ENCODE measurements at places on chromosomes 2 and 18.

- no peak for DNase-seq
Measured at GRCh38 chr18:12741351-12741750, 38.5 kb downstream of the PSMG2 start.

DNA sequence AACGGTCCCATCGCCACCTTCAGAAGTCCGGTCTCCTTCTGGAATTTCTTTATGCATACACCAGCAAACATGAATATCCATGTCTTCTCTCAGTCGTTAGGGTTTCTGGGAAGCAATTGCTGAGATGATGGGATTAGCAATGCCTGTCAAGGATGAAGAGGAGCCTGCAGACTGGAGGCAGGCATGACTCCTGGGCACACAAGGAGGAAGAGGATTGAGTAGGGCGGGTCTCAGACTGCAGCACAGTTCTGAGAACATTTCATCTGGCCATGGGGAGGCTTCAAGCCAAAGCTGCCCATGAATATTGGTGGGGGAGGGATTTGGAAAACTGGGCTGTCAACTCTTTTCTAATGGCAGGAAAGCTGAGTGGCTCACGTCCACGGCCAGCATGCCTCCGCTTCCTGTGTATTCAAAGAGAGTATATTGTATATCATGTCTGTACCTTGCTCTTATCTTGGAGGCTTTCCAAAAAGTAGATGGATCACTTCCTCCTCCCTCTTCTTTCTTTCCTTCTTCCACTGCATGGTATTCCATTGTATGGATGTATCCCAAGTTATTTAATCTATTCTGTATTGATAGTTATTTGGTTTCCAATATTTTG lies 24.5 kb downstream of the MC2R start:
- no peak for DNase-seq

GRCh38 chr2:158412206-158412605 lies 44.3 kb downstream of the CCDC148 start:
- DNase-seq = no peak

- no peak for DNase-seq
Measured at GRCh38 chr2:187876554-187876953, 322.3 kb upstream of the TFPI start.

GRCh38 chr2:65129286-65129825 lies 550 bp downstream of the RAB1A start:
- no peak for DNase-seq

- DNase-seq = no peak
Measured at GRCh38 chr2:121579309-121579708, 48.6 kb downstream of the RNU4ATAC start.

DNA sequence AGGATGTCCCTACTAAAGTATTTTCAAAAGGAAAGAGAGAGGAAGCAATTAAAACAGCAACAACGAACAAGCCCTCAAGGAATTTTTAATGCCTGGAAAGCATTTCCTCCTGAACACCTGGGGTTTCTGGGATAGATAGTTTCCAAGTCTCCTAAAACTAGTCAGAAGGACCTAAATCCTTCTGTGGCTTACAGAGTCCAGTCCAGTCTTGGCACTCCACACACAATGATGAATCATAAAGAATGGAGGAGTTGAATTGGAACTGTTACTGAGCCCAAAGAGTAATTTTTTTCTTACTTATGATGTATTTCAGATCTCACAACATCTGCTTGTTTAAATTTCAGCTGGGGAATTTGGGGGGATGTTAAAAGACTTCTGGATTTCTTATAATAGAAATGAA lies 144.6 kb upstream of the SETBP1 start:
- no peak for DNase-seq

GRCh38 chr18:77068321-77069312 lies 64.0 kb downstream of the MBP start:
- no peak for DNase-seq

DNA sequence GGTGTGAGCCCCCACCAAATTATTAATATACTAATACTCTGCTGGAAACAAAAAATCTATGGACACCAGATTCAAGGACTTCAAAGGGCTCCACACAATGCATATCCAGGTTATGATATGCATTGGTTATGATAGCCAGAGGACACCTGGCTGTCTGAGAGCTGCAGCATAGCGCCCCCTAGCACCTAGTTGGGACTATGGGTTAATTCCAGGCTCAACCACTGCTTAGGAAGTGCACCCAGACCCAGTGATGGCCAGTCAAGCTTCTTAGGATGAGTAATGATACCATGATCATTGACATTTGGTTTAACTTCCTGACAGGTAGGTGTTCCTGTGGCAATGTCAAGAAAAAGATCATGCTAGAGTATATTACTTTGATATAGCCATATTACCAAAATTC lies 3.8 kb upstream of the FRZB start:
- no peak for DNase-seq

GRCh38 chr2:126754240-126755004 lies 98.5 kb downstream of the GYPC start:
- DNase-seq = no peak

- DNase-seq = no peak
Measured at GRCh38 chr2:89849731-89850130, 1158.3 kb downstream of the RPIA start.

GRCh38 chr2:96526615-96527285 lies 9.8 kb upstream of the ARID5A start:
- no peak for DNase-seq

DNA sequence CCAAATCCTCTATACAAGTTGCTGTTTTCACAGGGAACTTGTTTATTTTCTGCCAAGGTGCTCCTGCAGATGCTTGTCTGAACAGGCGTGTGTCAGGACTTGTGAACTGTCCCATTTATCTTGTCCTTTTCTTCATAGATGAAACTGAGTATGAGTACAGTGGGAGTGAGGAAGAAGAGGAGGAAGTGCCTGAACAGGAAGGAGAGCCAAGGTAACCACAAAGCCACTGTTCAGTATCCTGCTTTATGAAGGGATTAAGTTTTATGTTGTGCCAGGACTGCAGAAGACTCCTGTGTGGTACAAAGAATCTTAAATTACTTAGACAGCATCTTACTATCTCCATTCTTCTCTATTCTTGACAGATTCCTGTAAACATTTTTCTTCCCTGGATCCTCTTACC lies 145.0 kb downstream of the MAP4K4 start:
- DNase-seq = no peak

- DNase-seq = no peak
Measured at GRCh38 chr18:61713502-61713901, 179.3 kb downstream of the RNF152 start.

- no peak for DNase-seq
Measured at GRCh38 chr2:96549967-96550786, 13.6 kb downstream of the ARID5A start.

- DNase-seq = no peak
Measured at GRCh38 chr2:60439219-60439974, 114.1 kb downstream of the BCL11A start.

DNA sequence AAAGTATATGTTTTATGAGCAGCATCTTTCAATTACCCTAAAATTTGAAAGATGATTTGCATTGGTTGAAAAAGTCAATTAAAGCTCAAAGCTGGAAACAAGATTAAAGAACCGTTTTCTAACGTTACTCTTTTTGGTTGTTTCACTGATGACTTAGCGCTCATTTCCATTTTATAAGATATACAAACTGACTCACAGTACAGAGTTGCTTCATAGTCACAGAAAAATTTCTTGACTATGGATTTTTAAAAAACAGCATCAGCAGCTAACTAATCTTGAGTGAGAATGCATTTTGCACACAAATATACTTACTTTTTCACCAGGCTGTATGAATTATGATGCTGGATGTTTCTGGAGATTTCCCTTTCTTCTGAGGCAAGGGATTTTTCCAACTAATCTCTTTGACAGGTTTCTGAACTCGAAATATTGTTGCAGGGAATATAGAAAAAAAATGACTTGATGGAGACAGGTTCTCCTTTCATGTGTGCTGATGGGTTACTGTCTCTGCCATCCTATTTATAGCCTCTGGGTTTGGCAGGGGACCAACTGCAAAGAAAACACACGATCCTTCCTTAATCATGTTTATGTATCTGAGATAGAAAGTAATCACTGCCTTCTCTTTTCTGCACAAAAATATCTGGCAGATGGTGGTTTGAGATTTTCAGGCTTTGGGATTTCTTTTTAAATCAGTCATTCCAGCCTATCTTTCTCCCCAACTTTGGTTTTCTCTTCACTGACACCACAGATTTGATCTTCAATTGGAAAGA lies 129.4 kb upstream of the DAPL1 start:
- no peak for DNase-seq

DNA sequence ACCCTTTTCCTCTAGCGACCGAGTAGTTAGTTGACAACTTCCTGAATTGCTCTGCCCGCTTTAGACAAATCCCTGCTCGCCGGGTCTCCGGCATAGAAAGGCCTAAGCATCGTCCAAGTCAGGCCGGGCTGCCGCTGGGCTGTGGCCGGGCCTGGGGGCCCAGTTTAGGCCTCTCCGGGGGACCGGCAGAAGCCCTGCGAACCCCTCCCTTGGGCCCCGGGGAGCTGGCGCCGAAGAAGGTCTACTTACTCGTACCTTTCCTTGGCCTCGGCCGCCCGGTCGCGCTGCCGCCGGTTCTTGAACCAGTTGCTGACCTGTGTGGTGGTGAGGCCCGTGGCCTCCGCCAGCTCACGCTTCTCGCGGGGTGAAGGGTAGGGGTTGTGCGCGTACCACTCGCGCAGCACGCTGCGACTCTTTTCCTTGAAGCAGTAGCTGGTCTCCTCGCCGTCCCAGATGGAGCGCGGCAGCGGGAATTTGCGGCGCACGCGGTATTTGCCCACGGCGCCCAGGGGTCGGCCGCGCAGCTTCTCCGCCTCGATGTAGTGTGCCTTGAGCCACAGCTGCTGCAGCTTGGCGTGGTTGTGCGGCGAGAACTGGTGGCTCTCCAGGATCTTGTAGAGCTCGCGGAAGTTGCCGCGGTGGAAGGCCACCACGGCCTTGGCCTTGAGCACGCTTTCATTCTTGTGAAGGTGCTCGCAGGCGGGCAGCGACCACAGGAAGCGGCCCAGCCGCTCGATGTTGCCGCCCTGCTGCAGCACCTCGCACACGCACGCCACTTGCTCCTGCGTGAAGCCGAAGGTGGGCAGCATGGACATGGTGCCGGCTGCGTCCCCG lies 739 bp downstream of the SIX2 start:
- no peak for DNase-seq

DNA sequence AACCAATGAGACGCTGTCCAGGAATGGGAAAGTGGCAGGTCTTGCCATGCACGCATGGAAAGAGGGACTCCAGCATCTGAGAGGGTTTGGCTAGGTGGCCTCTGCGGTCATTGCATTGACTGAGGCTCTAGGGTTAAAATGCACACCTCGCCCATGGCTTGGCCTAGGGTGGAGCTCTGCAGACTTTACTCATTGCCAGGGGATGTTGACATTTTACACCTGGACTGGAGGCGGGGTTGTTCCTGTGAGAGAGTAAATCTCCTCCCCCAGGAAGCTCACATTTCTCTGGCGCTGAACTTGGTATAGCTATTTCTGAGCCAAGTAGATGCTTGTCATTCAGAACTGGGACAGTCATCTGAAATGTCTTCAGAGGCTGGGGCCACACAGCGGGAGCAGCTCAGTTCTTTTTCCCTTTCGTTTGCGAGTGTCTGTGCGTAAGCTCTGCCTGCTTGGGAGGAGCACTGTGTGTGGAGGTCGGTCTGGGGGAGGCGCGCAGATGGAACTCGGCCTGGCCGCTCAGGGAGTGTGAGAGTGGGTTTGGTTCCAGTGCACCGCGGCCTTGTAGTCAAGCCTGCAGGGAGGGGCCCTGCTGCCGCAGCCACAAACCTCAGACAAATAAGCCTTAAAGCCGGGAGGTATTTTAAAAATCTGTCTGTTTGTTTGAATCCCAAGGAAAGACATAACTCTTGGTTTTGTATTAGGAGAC lies 76.5 kb downstream of the LPIN1 start:
- DNase-seq = no peak

DNA sequence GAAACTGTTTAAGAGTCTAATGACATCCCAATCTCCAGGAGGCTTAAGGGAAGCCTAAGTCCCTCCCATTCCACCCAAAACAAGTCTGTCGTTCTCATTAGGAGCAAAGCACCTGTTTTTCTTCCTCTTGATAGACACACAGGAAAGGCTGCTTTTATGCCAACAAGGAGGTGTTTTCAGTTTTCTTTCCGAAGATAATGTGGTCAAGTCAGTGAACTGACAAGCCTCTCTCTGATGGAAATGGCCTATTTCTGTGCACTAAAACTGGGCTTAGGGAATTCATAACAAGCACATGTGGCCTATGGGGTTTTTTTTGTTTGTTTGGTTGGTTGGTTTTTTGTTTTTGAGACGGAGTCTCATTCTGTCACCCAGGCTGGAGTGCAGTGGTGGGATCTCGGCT lies 36.2 kb downstream of the FBLN7 start:
- no peak for DNase-seq

GRCh38 chr18:40152859-40153258 lies 1802.2 kb upstream of the PIK3C3 start:
- DNase-seq = no peak

DNA sequence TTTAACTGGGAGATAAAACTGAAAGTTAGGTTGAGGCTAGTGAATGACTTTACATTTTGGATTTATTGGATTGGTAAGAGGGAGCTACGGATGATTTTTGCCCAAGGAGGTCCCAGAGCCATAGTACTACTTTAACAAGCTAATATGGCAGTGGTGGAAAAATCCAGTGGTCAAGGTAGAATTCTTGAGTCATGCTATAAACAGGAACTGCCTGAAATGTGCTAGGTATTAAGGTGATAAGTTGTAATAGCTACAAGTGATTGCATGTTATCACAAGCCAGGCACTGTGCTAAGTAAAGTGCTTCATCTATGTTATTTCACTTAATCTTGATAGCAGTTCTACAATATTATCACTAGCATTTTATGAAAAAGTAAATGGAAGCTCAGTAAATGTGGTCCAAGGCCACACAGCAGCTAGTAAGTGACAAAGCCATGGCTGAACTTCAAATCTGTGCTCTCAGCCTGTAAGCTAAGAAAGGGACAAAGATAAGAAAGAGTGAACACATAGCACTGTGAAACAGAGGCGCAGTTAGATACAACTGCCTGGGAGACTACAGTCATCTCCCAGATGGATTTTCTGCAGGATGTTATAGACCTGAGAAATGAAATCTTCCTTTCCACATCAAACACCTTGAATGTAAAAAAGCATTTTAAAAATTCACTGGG lies 469.6 kb downstream of the TGIF1 start:
- DNase-seq = no peak

- DNase-seq = no peak
Measured at GRCh38 chr18:61606759-61607158, 273.5 kb downstream of the CDH20 start.

DNA sequence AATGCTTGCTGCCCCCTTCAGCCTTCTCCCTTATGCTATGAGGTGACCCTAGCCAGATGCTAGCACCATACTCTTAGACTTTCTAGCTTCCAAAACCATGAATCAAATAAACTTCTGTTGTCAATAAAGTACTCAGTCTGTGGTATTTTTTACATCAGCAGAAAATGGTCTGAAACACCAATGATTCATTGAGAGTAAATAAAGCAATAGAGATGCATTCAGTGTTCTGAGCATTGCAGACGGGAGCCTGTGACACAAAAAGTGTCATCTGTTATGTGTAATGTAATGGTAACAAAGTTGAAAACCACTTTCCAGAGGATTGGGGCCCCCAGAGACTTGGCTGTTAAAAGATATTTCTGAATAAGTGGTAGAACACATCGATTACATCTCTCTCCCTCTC lies 758.0 kb upstream of the NRXN1 start:
- no peak for DNase-seq
